ENCODE measurements at places on chromosomes 3 and 15. TPM values are rescaled to one million over a fixed set of nuclear protein-coding genes. Genes with fewer than 3 reads are reported as not detected.

Gene RARB
- total RNA-seq, result not detected

Gene ALPK3
- 0.07 TPM for total RNA-seq

Gene SCAANT1
- total RNA-seq, result not detected

Gene LTK
- total RNA-seq, result 0.20 TPM

Gene PLA2G4E
- total RNA-seq, result not detected

Gene ACAA1
- total RNA-seq, result 83.9 TPM

Gene CASR
- not detected for total RNA-seq

Gene PLIN1
- 0.43 TPM for total RNA-seq

Gene HCLS1
- 293 TPM for total RNA-seq

Gene SLCO2A1
- total RNA-seq, result not detected

Gene SCN11A
- 0.09 TPM for total RNA-seq

Gene MCF2L2
- total RNA-seq, result 1.5 TPM

Gene UBE2E1
- 82.2 TPM for total RNA-seq

Gene SLC28A1
- total RNA-seq, result 0.30 TPM

Gene LRRIQ4
- total RNA-seq, result 0.21 TPM

Gene KNG1
- total RNA-seq, result not detected

Gene GOLGA6A
- total RNA-seq, result not detected

Gene SCN5A
- total RNA-seq, result 0.18 TPM

Gene MKRN2OS
- total RNA-seq, result not detected

Gene ROPN1
- total RNA-seq, result not detected

Gene CYP8B1
- not detected for total RNA-seq

Gene COL6A5
- not detected for total RNA-seq

Gene OIP5
- total RNA-seq, result 13.1 TPM

Gene OXTR
- total RNA-seq, result 3.6 TPM

Gene C2CD4A
- 0.20 TPM for total RNA-seq

Gene ADAMTS7
- 4.3 TPM for total RNA-seq

Gene CCDC54
- not detected for total RNA-seq

Gene CCR9
- not detected for total RNA-seq

Gene DNASE1L3
- not detected for total RNA-seq

Gene GABRB3
- not detected for total RNA-seq

Gene FOXL2
- not detected for total RNA-seq

Gene FBXO22
- 104 TPM for total RNA-seq

Gene BNC1
- total RNA-seq, result not detected

Gene NANOGP8
- total RNA-seq, result not detected

Gene GNAT1
- not detected for total RNA-seq

Gene GOLGA6L7
- not detected for total RNA-seq

Gene PHC3
- total RNA-seq, result 62.0 TPM

Gene PAK6
- total RNA-seq, result 0.29 TPM

Gene SNTN
- not detected for total RNA-seq

Gene PPP2R3A
- 0.54 TPM for total RNA-seq

Gene SLC22A14
- not detected for total RNA-seq

Gene MYH15
- 0.18 TPM for total RNA-seq

Gene CHL1
- total RNA-seq, result not detected

Gene PYGO1
- not detected for total RNA-seq

Gene SAMD7
- not detected for total RNA-seq

Gene SLC6A1
- total RNA-seq, result not detected

Gene GALNT15
- total RNA-seq, result not detected

Gene POTEB3
- not detected for total RNA-seq

Gene RGMA
- 0.18 TPM for total RNA-seq

Gene MELTF
- total RNA-seq, result 11.4 TPM

Gene NAALADL2
- not detected for total RNA-seq

Gene SLC38A3
- total RNA-seq, result not detected

Gene MASP1
- not detected for total RNA-seq

Gene MYZAP
- 0.20 TPM for total RNA-seq

Gene CPEB1
- total RNA-seq, result not detected

Gene NR2F2
- not detected for total RNA-seq

Gene CHRNA5
- 5.7 TPM for total RNA-seq
